ENCODE measurements at places on chromosomes 11 and 22.

- peak; percentile 57 for DNase-seq
These were observed 14.4 kb downstream of the DNAJB13 start for GRCh38 chr11:73965076-73965763.

DNA sequence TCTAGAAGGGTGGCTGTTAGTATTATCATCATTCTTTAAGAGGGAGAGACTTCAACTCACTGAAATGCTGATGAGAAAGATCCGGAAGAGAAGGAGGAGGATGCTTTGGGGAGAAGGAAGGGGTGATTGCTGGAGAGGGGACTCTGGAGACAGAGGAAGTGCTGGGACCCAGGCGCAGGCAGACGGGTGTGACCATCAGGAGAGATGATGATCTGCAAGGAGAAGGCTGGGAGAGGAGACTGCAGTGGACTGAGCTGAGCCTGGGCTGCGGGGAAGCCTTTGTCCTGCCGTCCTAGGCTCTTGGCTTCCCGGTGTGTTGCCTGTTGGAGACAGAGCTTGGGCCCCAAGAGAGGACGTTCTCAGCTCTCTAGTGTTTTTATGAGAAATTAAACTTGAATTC lies 22.6 kb downstream of the RASD2 start:
- no peak for DNase-seq

- DNase-seq = no peak
These were observed 81.9 kb upstream of the RCN1 start for GRCh38 chr11:32008880-32009551.

GRCh38 chr11:70643642-70644041 lies 245.3 kb downstream of the CTTN start:
- no peak for DNase-seq

DNA sequence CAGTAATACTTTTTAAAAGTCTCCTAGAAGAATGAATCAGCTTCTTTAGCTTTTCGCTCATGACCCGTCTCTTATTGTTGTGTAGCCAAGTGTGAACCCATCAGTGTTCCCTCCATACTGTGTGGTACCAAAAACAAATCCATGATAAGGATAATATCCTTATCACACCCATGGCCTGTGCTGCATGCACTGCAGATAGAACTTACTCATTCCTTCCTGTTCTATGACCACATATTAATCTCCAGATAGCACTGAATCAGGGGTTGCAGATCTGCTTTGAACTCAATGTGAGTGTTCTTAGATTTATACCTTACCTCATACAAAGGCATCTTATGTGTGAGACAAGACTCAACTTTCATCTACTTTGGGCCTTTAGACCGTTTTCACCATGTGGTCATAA lies 373.4 kb downstream of the JRKL start:
- DNase-seq = peak; percentile 7

GRCh38 chr11:36427876-36428275 lies 82.2 kb downstream of the TRAF6 start:
- no peak for DNase-seq

DNA sequence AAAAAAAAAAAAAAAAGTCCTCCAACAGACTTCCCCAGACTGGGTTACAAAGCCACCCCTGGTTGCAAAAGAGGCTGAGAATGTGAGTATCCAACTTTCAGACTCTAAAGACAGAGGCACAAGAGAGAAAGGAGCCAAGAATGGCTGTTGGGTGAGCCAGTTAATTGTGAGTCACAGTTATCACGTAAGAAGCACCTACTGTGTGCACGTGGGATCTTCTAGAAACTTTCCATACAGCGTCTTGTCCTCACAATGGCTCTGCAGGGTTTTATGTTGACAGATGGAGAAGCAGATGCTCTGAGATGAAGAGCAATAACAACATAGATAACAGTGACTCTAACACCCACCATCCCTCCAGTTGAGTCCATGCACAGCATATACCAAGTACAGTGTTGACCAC lies 41.0 kb downstream of the CD82 start:
- DNase-seq = no peak

- DNase-seq = no peak
These were observed 12.3 kb downstream of the PAX6 start for GRCh38 chr11:31798554-31799434.

GRCh38 chr11:66840317-66841091 lies 2.7 kb upstream of the RCE1 start:
- no peak for DNase-seq

GRCh38 chr11:105577641-105578040 lies 32.2 kb upstream of the GRIA4 start:
- DNase-seq = peak; percentile 17

- no peak for DNase-seq
These were observed 28.6 kb downstream of the LRP5 start for GRCh38 chr11:68340784-68341556.

DNA sequence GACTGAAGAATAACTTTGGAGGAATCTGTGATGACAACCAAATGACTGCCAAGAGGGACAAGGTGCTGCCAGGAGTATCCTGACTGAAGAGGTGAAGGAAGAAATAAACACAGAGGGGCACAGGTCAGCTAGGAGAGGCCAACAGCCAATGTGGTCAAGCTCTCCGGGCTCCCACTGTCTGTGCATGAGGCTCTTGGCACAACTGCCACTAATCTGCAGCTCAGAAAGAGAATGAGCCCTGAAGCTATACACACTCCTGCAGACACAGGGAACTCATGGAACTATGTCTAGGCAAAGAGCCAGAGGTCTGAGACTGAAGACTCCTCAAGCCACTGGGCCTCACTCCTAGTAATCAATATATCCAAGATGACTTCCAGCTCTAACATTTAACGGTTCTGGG lies 7.0 kb downstream of the THRSP start:
- DNase-seq = no peak

GRCh38 chr11:114033066-114033465 lies 26.4 kb upstream of the ZBTB16 start:
- DNase-seq = no peak

DNA sequence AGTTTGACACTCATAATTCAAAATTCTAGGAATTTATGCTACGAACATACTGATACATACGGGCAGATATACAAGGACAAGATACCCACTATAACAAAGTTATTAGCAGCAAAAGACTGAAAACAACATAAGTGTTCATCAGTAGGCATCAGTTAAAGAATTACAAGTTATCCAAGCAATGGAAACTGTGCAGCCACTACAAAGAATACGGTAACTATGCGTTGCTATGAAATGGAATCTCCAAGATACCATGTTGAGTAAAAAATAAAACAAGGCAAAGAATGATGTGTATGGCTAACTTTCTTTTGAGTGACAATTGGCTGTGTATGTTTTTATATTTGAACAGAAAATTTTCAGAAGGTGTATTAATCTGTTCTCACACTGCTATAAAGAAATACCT lies 151.7 kb downstream of the ADAMTS15 start:
- DNase-seq = no peak

- peak; percentile 65 for DNase-seq
These were observed 258.5 kb downstream of the FAM76B start for GRCh38 chr11:95531116-95531515.

GRCh38 chr11:45832811-45833441 lies 14.3 kb upstream of the CRY2 start:
- no peak for DNase-seq

- peak; percentile 93 for DNase-seq
These were observed 9.4 kb downstream of the TRIM29 start for GRCh38 chr11:120128392-120129119.

GRCh38 chr11:14181121-14181520 lies 177.9 kb downstream of the RRAS2 start:
- no peak for DNase-seq

GRCh38 chr22:45928726-45929368 lies 48.1 kb downstream of the WNT7B start:
- DNase-seq = no peak

DNA sequence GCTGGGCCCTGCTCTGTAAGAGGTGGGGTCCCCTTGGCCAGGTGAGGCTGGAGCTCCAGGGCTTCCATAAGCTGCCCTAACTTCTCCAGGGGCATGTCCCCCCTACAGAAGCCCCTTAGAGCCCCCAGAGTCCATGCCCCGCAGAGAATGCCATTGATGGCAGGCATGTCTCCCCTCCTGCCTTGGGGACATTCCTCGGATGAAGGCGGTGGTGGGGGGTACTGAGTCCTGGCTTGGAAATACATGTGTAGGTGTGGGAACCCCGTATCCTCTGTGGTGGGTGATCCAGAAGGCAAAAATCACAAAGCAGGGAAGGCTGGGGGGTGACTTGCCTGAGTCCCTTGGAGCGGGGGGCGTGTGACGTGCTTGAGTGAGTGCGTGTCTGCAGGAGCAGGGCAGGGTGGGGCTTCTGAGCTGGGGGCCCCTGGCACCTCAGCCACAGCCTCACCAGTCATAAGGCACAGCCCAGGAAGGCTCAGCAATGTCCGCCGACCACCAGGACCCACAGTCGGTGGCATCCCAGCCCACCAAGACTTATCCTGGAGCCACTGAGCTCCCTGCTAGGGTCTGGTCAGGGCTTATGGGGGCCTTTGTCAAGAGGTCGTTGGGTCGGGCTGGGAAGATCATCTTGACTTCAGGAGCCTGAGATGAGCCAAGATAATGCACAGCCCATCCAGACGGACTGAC lies 69.8 kb upstream of the KCNQ1OT1 start:
- no peak for DNase-seq

DNA sequence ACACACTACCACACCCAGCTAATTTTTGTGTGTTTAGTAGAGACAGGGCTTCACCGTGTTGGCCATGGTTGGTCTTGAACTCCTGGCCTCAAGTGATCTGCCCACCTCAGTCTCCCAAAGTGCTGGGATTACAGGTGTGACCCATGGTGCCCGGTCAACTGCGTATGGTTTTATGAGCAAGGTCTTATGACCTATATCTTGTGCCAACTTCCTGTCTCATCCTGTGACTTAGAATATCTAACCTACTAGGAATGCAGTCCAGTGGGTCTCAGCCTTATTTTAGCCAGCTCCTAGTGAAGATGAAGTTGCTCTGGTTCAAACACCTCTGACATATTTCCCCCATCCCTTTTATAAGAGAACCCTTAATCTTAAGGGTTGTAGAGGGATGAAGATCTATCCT lies 66.1 kb upstream of the OR5AN1 start:
- no peak for DNase-seq

- no peak for DNase-seq
These were observed 78.4 kb upstream of the TP53I11 start for GRCh38 chr11:45028911-45029682.

DNA sequence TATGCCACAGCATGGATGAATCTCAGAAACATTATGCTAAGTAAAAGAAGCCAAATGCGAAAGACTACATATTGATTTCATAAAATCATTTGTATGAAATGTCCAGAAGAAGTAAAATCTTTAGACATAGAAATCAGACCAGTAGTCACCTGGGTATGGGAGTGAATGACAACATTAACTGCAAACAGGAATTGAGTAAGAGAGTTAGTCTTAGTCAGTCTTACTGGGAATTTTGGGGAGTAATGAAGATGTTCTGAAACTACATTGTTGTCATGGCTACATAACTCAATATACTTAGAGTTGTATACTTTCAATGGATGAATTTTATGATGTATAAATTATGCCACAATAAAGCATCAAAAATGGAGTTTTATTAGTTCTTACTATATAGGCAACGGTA lies 107.8 kb upstream of the CHORDC1 start:
- no peak for DNase-seq

- no peak for DNase-seq
These were observed 28.3 kb upstream of the IGSF22 start for GRCh38 chr11:18754308-18754707.

GRCh38 chr11:134571301-134571700 lies 159.3 kb upstream of the B3GAT1 start:
- no peak for DNase-seq

DNA sequence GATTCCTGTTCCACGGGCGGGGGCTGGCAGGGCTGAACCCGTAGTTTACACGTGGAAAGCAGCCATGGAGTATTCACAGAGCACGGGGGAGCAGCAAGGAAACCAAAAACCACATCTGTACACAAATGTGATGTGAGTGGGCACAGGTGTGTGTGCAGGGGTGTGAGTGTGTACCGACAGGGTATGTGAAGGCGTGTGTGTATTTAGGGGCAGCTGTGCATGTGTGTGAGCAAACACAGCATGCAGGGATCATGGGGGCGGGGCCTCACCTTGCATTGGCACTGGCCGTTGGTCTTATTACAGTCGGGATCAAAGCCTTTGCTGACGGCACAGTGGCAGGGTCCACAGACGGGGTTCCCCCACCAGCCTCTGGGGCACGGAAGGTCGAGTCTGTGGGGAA lies 58.4 kb downstream of the TRMU start:
- DNase-seq = no peak

DNA sequence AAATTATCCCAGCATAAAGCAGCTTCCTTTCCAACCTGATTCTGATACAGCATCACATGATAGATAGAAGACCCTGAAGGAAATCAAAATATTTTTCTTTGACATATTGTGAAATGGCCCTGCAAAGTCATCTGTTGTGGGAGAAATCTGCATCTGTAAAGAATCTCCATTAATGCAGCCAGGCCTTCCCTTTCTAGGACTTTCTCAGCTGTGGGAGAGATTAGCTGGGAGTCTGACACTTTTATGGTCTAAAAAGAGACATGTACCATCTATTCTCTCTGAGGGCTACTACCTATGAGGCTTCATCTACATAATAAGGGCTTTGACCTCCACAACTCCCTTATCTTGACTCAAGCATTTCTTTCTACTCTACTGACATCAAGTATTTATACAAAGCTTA lies 238.1 kb downstream of the SWAP70 start:
- peak; percentile 84 for DNase-seq

- DNase-seq = peak; percentile 65
These were observed 43.5 kb downstream of the GGTLC2 start for GRCh38 chr22:22687638-22688500.

DNA sequence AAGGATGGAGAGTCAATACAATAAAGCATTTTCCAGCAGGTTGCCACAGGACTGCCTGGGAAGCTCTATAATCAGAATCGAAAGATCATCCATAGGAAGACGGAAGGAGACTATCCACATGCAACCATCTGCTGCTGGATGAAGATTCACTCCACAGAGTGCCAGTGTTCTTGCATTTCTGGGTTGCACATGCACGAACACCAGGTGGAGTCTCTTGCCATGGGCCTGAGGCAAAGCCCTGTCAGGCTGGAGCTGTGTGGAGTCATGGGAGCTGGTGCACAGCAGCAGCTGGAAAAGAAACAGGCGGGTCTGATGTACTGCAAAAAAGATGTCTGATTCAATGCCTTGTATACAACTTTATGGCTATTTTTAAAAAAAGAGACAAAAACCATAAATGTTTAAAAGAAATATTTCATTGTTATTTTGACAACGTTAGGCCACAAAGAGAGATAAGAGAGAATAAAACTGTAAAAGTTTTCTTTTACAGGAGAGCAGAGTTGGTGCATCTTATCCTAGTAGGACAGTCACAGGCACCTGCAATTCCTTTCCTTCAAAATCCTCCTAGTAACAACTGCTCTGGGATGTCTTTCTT lies 12.9 kb upstream of the FAT3 start:
- DNase-seq = peak; percentile 43

- DNase-seq = peak; percentile 62
These were observed 41.4 kb upstream of the NFAM1 start for GRCh38 chr22:42473484-42474193.
